Endodermal cell (in vitro differentiated cells): ENCODE measurements at places on chromosomes 12 and 14. TPM values are rescaled to one million over a fixed set of nuclear protein-coding genes. Genes with fewer than 3 reads are reported as not detected.

- no peaks in the 10 kb centered on the region for H3K27me3 ChIP-seq
- no peaks in the 10 kb centered on the region for H3K4me1 ChIP-seq
- no peak overlapping the region for H3K4me3 ChIP-seq
- DNase-seq = no peak
- H3K27ac ChIP-seq = no peak overlapping the region
These were observed 497.1 kb downstream of the RPS29 start for GRCh38 chr14:49089107-49089506.

- H3K4me1 ChIP-seq = no peaks in the 10 kb centered on the region
- no peaks in the 10 kb centered on the region for H3K36me3 ChIP-seq
- H3K27ac ChIP-seq = no peak overlapping the region
- DNase-seq = peak; percentile 95
These were observed 57.9 kb downstream of the TRPV4 start for GRCh38 chr12:109775172-109775881.

- no peak overlapping the region for H3K27ac ChIP-seq
- H3K4me1 ChIP-seq = no peaks in the 10 kb centered on the region
- H3K36me3 ChIP-seq = no peaks in the 10 kb centered on the region
These were observed 47.5 kb upstream of the FOXG1 start for GRCh38 chr14:28719130-28719529.

DNA sequence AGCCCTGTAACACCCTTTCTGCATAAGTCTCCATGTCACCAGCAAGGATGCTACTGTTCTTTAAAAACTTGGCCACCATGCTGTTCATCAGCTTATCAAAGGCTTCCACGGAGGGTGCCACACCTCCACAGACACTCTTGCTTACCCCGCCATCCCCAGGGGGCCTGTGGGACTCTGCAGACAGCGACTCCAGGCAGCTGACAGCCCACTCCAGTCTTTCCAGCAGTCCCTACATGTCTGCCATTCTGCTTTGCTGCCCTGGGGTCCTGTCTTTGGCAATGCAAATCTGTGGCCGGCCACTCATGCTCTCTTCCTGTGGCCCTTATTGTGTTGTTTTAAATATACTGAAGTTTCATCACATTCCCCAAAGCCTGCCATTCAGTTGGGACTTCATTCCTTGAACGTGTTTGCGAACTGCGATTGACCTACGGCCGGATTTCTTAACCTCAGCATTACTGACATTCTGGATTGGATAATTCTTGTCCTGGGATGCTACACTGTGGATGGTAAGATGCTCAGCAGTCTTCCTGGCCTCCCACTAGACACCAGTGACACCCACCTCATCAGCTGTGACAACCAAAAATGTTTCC is 125.6 kb downstream of the FOXN3 start:
- H3K27ac ChIP-seq = no peak overlapping the region
- peaks cover 5% of the 10 kb centered on the region for H3K36me3 ChIP-seq
- no peaks in the 10 kb centered on the region for H3K27me3 ChIP-seq
- no peak overlapping the region for H3K4me3 ChIP-seq
- no peak for DNase-seq
- H3K4me1 ChIP-seq = peaks cover 14% of the 10 kb centered on the region

DNA sequence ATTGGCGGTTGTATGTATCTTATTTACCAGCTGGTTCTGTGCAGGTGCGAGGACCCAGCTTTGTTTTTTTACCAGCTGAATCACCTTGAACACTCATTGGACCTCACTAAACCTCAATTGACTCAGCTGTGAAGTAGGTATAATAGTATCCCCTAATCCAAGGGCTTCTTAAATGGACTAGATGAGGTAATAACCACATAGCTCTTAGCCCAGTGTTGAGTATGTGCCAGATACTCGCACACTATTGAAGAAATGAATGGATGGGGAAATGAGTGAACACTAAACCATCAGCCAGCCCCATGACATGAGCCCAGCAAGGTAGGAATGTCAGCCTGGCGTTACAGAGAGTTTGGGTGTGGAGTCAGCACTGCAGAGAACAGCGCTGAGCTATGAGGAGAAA is 79.7 kb downstream of the RIMBP2 start:
- no peak overlapping the region for H3K27ac ChIP-seq
- H3K4me1 ChIP-seq = no peaks in the 10 kb centered on the region
- no peak overlapping the region for H3K4me3 ChIP-seq
- H3K36me3 ChIP-seq = no peaks in the 10 kb centered on the region
- DNase-seq = no peak
- H3K27me3 ChIP-seq = no peaks in the 10 kb centered on the region

DNA sequence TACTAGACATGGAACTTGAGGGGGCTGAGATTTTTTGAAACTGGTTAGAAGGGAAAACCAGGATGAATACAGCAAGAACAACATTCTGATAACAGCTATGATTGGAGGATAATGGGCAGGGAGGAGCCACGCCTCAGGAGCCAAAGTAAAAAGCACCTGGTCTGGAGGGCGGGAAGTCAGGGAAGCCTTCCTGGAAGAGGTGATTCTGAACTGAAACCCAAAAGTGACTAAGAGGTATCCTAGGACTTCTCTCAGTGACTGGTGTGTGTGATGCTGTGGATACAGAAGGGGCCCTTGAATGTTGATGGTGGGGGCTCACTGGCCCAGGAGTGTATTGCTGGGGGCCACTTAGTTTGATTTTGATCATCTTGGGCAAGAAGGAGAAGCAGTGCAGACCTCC is 18.8 kb upstream of the GPR68 start:
- no peaks in the 10 kb centered on the region for H3K4me1 ChIP-seq
- DNase-seq = no peak
- peaks cover 27% of the 10 kb centered on the region for H3K27me3 ChIP-seq
- no peak overlapping the region for H3K4me3 ChIP-seq
- no peak overlapping the region for H3K27ac ChIP-seq

- no peak overlapping the region for H3K4me3 ChIP-seq
- DNase-seq = no peak
- H3K4me1 ChIP-seq = no peaks in the 10 kb centered on the region
- H3K27ac ChIP-seq = no peak overlapping the region
These were observed 23.0 kb upstream of the JDP2 start for GRCh38 chr14:75404847-75405246.

- peaks cover 5% of the 10 kb centered on the region for H3K27me3 ChIP-seq
- no peaks in the 10 kb centered on the region for H3K4me1 ChIP-seq
- no peak for DNase-seq
- H3K4me3 ChIP-seq = no peak overlapping the region
- peaks cover 16% of the 10 kb centered on the region for H3K36me3 ChIP-seq
These were observed 3.3 kb downstream of the PRICKLE1 start for GRCh38 chr12:42586268-42586667.

The DGLUCY gene
- 28.3 and 33.9 TPM in 2 replicates for total RNA-seq

The CCDC175 gene
- 0.53 TPM in 1 of 2 replicates, not detected in the other for total RNA-seq

The RFX4 gene
- 0.09 TPM in 1 of 3 replicates, not detected in the others for total RNA-seq

The SERPINA1 gene
- total RNA-seq = 1.2 to 4.0 TPM (median 2.1 TPM) in 3 replicates

The KRT81 gene
- not detected in 3 replicates for total RNA-seq
